ENCODE measurements at places on chromosomes 6 and 20.

GRCh38 chr6:11462742-11463397, 74.7 kb upstream of the TMEM170B start:
- DNase-seq, result no peak

DNA sequence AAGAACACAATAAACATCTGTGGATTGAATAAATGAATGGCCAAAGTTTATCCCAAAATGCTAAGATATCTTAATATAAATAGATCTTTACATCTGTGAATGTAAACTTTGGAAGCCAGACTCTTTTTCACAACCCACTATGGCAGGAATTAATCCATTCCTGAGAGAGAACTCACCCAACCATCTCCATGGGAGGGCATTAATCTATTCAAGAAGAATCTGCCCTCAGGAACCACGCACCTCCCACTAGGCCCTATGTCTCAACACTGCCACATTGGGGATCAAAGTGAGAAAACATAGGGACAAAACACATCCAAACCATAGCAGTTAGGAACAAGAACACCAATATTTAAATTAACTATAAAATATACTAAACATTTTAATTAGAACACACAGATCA, 3.4 kb downstream of the UBE3D start:
- DNase-seq, result no peak

DNA sequence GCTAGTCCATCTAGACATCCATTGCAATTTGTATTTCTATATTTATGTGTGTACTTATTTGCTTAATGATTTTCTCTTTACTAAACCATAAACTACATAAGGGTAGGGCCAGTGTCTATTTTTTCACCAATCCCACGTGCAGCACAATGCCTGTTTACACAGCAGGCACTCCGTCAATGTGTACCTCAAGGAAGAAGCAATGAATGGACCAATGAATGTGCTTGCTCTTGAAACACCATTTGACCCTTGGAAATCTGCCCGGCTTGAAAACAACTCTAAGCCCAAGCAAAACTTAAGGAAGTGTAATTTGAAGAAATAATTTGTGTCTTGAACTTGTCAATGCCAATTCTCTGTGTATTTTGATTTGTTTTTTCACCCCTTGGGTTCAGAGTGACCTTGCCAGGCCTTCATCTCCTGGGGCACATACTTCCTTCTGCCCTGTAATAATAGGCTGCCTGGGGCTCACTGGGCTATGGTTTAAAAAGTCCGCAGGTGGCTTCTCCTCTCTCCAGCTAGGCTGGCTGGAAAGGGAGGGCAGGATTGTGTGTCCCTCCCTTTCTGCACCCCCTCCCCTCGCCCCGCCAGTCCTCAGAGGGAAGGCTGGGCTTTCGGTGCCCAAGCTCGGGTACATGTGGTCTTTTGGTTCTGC, 140.8 kb upstream of the ARMC2 start:
- no peak for DNase-seq

DNA sequence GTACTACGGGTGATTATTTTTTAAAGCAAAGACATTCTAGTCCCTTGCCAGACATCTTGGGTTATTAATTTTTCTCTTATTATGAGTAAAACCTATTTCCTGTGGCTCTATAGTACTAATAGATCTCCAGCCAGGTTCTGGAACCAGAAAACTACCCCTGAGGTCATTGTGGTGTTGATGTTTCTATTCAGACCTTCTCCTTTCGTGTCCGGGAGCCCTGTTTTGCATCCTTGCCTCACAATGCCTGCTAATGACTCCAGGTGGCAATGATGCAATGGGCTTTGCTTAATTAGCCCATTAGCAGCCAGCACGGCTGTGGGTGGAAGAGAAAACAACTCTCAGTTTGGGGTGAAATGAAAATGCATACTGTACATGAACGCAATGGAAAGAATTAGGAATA, 62.9 kb upstream of the ARG1 start:
- no peak for DNase-seq

DNA sequence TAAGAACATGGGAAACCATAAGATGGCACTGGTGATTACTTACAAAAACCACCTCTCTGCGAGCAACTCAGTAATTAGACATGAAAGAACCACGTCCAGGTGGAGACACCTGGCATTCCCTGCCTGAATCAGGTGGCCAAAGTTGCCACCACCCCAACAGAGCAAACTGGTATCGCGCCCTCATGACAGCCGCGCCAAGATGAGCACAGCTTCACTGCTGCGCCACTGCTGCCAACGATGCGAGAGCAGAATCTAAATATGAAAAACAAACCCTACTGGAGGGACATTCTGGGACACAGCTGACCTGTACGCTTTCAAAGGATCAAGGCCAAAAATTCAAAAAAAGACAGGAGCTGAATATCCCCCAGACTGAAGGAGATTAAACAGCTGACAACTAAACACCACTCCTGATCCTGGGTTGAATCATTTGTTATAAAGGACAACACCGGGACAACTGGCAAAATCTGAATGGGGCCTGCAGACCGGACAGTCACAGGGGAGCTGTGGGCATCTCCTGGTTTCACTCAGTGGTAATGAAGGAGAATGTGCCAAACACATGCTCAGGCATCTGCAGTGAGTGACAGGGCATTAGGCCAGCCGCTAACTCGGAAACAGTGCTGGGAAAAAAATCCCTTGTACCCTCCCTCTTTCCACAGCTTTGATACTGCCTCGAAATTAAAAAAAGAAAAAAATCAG, 17.4 kb downstream of the CST7 start:
- DNase-seq, result no peak

- DNase-seq, result no peak
Measured at GRCh38 chr6:17167327-17167979, 65.6 kb downstream of the STMND1 start.

DNA sequence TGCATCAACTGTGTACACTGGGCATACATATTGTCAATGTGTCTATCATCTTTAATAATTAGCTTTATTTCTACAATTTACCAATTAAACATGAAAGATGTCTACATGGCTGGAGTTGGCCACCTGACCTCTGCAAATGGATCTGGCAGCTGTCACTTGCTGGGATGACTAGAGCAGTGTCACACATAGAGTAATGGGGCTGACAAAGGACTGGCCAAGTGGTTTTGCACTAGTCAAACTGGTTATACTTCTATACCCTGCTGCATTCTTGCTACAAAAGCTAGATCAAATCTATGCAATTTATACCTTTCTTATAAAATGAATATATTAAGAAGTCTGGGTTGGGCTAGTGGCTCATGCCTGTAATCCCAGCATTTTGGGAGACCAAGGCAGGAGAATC, 99.3 kb downstream of the SESN1 start:
- DNase-seq, result no peak

GRCh38 chr6:163720005-163720404, 305.5 kb downstream of the QKI start:
- no peak for DNase-seq

DNA sequence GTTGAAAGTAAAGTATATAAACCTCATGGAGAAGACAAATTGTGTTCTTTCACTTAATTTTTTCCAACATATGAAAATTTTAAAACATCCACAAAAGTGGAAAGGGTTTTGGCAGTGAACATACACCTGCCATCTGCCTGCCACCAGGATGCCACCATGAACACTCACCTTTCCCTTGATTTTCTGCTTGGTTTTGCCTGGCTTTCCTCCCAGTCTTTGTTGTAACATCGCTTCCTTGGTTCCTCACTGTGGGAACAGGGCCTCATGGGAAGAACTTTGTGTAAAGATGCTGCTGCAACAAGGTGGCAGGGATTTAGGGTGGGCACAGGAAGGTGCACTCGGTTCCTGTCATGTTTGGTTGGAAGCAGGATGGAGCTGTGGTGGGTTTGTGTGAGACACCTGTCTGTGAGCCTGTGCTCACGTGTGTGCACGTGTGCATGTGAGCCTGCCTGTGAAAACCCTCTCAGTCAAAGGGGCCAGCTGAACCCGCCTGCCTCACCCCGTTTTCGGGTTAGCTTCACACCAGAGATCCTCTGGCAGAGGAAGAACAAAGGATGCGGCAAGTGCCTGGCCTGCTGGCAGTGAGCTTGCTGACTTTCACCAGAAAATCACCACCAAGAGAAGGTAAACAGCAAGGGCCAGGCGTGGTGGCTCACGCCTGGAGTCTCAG, 11.0 kb upstream of the RBM38 start:
- no peak for DNase-seq

DNA sequence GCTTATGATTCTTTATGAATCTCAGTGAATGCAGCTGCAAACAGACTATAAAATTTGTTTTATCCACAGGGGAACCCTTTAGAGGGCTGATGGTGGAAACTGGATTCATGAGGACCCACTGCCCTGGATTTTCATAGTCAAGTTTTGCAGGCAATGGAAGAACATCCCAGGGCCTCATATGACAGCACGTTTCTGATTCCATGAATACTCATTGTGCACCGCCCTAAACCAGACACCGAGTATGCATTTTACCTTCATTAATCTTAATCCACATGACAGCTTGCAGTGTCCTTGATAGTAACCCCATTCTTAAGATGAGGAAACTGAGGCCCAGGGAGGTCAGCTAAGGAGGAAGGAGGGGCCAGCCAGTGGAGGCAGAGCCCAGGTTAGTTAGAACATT, 270.4 kb downstream of the PREX1 start:
- DNase-seq, result no peak

DNA sequence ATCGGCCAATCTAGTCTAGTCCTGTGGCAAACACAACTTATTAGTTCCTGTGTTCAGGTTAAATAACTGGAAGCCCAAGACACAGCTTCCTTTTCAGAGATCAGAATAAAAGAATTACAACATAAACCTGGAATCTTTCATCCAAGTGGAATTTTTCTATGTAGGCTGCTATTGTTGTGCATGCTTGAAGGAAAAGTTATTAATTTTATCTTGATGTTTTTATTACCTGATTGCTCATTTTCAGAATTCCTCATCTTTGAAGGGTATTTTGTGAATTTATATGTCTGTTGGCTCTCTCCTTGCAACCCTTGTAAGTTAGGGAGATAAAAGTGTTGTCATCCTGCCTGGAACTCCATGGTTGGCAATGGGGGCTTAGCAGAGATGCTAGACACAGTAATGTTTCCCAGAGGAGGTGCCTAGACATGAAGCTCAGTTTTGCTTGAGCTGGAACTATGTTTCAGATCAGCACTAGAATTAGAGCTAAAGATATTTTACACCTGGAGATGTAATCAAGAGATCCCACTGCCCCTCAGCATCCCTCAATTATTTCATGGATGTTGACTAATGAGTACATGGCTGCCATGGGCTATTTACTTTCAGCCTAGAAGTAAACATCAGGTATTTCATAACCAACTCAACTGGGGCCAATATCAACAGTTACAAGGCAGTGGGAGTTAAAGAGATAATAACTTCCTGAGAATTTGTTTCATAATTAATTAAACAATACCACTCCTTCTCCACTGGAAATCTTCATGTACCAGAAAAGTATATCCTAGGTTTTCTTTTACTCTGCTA, 367.0 kb upstream of the MARCKS start:
- DNase-seq, result no peak

GRCh38 chr20:53763707-53764414, 170.2 kb upstream of the ZNF217 start:
- DNase-seq, result no peak

- DNase-seq, result no peak
Measured at GRCh38 chr6:135546206-135546605, 48.7 kb upstream of the AHI1 start.

DNA sequence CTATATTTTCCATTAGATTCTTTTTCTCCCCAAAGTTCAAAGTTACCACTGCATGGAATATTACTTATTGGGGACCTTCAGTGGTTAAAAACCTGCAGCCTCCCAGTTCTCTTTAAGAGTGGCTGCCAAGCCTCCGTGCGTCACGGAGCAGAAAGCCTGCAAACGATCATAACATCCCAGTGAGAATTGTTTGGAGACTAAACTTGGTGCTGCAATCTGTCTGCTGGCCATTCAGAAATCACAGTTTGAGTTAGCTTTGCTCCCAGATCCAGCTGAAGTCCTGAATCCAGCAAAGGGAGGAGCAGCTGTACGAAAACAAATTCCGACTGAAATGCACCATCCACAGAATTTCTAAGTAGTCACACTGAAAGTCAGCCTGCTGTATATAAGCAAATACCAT, 213.5 kb upstream of the PDE10A start:
- no peak for DNase-seq

DNA sequence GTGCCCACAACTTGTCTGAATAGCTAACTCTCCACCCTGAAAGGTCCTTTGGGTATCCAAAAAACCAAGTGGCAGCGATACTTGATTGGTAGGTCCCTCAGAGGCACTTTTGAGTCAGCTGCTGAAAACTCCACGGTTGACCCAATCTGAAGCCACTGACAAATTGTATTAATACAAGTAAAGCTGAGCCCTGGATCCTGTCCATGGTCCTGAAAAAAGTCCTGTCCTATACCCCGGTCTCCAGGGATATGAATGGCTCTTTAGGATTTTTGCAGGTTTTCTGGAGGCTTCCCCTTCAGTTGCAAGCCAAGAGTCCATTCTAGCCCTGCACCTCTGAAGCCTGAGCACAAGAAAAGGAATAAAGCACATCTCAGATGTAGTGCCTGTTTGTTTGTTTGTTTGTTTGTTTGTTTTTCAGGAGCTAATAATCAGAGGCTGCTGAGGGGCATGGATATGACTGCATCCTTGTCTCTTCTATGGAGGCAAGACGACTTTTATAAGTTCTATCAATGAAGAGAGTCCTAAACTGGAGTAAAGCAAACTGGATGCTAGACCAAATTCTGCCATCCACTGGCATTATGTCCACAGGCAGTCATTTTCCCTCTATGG, 1.7 kb upstream of the SLC12A5 start:
- no peak for DNase-seq

- DNase-seq, result no peak
Measured at GRCh38 chr6:40819182-40819834, 219.7 kb downstream of the UNC5CL start.

- no peak for DNase-seq
Measured at GRCh38 chr6:137673603-137674002, 179.4 kb upstream of the OLIG3 start.

- no peak for DNase-seq
Measured at GRCh38 chr6:117142142-117142541, 123.2 kb upstream of the VGLL2 start.

DNA sequence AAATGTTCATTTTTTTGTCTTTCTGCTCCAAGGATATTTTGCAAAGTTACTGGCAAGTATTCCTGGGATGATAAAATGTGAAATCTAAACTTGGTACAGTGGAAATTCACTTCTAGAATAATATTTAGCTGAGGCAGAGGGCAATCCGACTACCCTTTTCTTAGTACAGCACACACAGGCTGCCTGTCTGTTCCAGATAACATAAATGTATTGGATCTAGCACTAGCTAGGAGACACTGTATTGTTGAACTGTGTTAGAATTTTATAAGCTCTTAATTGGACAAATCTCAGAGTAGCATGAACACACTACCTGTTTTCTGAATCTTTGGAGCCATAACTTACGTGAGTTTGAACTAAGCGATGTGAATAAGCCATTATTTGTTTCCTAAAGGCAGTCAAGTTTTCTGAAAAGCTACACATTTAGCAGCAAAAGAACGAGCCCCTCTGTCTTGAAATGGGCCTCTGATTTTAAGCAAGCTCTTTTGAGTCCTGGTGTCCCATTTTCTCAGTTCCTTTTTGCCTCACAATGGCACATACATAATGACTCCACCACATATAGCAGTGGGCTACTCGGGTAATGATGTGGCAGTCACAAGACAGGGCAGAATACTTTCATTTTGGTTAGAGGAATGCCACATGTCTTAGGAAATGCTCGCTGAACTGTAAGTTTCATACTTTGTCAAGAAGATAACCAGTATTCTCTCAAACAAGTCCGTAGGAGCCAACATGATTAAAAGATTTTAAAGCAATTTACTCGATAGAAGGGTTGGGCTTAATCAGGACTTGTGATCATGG, 116.5 kb upstream of the ESR1 start:
- peak; percentile 11 for DNase-seq
